ENCODE measurements at places on chromosomes 13 and 19.

DNA sequence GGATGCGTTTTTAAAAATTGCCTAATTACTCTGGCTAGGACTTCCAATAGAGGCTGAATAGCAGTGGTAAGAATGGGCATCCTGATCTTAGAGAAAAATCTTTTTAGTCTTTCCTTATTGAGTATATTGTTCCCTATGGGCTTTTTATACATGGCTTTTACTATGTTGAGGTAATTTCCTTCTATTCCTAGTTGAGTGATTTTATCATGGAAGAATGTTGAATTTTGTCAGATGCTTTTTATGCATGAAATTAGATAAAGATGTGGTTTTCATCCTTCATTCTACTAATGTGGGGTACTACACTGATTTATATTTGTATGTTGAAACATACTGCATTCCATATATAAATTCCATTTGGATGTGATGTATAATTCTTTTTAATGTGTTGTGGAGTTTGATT is 2673.8 kb downstream of the PCDH9 start:
- no peak for DNase-seq

DNA sequence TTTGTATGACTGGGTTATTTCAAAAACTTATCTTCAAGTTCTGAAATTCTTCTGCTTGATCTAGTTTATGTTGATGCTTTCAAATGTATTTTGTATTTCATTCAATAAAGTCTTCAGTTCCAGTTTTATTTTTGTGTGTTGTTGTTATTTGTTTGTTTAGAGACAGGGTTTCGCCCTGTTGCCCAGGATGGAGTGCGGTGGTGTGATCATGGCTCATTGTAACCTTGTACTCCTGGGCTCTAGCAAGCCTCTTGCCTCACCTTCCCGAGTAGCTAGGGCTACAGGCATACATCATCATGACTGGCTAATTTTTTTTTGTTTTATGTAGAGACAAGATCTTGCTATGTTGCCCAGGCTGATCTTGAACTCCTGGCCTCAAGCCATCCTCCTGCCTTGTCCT is 40.3 kb upstream of the ARHGEF7 start:
- no peak for DNase-seq

- DNase-seq, result no peak
Measured at GRCh38 chr19:43318203-43318602, 35.3 kb upstream of the CD177 start.

DNA sequence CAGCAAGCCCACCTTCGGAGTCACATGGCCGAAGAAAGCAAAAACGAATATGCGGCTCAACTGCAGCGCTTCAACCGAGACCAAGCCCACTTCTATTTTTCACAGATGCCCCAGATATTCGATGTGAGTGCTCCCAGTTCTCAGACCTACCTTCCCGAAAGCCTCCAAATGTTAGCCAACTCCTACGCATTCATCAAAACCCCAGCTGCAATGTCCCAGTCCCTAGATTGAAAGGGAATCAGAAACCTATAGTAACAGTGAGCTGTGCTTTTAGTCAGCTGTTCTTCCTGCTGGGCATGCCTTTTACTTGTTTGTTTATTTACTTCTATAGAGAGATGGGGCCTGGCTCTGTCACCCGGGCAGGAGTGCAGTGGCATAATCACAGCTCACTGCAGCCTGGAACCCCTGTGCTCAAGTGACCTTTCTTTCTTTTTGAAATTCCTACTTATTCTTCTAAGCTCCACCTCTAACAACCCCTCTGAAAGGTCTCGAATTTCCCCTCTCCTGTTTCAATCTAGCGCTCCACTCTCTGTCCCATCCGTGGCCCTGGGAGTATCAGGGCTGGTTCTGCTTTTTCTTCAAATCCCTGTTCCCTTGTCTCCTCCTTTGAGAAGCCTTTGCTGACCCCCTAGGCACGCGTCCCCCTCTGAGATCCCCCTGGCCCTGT is 4.4 kb downstream of the TRIP10 start:
- DNase-seq, result no peak

DNA sequence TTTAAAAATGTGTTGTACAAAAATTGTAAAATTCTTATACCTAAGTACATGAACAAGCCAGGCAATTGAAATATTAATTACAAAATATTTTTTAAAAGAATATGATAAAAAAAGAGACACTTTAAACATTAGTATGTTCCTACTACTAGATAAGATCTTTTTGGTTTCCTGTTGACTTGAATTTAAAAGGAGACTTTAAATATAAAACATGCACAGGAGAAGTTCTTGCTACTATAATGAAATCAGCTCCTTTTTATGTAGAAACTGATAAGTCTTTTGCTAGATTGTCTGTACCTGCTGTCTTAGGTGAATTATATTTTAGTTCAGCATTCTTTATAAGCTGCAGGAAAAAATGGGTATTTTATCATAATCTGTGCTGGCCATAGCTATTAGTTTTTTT is 140.2 kb downstream of the TNFSF13B start:
- no peak for DNase-seq

DNA sequence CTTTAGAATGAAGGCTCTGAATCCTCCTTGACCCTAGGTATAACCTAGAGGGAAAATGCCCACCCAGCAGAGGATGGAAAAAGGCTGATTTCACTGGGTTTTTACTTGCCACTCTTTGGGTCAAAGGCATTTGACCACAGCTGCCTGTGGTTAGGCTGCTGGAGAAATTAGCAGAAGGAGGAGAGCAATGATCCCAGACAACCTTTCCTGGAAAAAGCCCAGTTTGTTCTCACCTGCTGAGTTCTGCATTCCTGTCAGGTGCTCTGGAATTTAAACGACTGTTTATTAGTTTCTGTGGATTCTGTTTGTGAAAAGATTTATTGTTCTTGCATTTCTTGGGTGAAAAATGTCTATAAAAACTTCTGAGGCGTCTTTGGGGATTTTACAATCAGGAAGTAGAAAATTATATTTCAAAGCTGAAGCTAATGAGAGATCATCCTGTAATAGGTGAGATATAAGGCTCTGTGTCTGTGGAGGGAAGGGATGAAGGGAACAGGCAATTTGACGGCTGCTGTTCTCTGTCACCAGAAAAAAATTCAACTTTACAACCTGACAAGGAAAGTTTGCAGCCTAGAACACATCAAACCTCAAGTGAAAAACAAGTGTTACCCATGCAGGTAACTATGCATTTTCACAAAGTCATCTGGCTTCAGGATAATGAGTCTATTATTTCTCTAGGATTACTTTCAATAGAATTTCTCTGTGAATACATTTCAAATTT is 519.7 kb downstream of the DIAPH3 start:
- DNase-seq, result no peak

- DNase-seq, result no peak
Measured at GRCh38 chr19:4619668-4620294, 19.5 kb upstream of the TNFAIP8L1 start.

- no peak for DNase-seq
Measured at GRCh38 chr19:49333811-49334288, 1.4 kb upstream of the CD37 start.

GRCh38 chr19:13989487-13989886 is 16.6 kb downstream of the RFX1 start:
- DNase-seq, result no peak

GRCh38 chr19:31177246-31177645 is 172.0 kb downstream of the TSHZ3 start:
- no peak for DNase-seq

GRCh38 chr13:76687467-76687866 is 198.7 kb downstream of the KCTD12 start:
- DNase-seq, result no peak

DNA sequence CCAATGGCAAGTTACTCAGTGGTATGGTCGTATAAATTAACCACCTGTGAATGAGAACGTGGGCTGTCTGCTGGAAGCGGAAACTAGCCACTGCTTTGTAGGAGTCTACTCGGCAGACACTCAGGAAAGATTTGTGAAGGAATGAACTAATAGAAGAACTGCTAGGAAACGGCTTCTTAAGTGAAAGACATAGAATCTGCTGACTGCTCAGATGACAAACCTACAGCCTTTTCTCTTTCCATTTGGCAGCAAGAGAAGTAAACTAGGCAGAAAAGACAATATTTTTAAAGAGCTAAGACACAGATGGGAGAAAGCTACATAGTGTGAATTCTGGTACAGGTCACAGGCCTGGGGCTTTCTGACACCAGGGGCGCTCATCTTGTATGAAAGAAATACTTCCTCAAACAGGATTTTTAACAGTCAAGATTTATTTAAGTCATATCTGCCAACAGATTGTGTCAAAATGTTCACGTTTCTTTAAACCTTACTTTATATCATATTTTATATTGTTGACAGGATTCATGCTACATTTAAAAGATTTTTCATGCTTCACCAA is 78.4 kb downstream of the MIPEP start:
- no peak for DNase-seq

GRCh38 chr13:110501188-110501587 is 60.3 kb downstream of the RAB20 start:
- no peak for DNase-seq

- DNase-seq, result no peak
Measured at GRCh38 chr19:6196361-6196760, 60.9 kb downstream of the ACSBG2 start.

DNA sequence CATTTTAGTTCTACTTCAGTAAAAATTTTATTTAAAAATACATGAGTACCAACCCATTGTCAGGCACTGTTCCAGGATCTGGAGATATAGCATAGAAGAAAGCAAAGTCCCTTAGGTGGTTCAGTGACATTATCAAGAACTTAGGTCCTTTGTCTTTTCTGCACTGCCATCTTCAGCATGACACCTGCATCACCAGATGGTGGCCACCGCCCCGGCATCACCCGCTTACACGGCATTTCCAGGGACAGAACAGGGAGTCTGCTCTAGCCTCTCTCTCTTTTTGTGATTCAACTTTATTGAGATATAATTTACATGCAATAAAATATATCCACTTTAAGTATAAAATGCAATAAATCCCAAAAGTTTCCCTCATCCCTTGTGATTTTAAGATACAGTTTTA is 23.5 kb downstream of the DYRK1B start:
- no peak for DNase-seq

DNA sequence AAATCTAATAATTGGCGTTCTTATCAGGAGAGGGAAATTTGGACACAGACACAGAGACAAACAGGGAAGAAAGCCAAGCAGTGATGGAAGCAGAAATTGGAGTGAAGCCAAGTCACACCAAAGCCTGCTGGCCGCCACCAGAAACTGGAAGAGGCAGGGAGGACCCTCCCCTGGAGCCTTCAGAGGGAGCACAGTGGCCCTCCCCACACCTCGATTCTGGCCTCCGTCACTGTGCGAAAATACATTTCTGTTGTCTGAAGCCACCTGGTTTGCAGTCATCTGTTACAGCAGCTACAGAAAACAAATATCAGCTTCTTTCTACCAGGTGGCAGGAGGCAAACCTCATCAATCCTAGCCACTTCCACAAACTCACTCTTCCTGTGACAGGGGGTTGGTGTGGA is 8.3 kb upstream of the TLE6 start:
- no peak for DNase-seq

DNA sequence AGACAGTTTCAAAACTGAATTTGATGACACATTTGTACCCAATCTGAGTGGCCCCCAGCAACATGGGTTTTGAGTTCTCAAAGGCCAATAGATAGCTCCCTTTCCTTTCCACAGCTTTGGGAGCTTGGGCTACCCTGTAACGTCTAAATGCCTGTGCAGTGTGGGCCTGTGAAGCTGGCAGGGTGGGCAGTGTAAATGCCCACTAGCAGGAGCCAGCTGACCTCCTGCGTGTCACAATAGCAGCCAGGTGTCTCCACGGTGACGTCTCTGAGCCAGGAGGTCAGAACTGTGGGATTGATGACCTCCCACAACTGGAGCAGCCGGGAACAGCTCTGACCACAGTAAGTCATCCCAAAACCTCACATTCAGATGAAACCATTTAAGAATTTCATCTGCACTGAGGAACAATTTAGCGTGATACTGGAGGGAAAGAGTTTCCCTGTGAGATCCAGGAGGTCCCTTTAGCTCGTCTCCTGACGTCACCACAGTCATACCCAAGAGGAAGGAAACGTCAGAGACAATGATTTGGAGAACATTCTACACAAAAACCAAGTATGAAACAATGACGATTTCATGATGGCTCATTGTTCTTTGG is at the start of gene IPO5:
TSS of gene IPO5 (plus strand) at position 300 of the 595 bp plus-strand sequence. CDS start 23,022 bp downstream, outside the sequence.
- DNase-seq, result no peak

DNA sequence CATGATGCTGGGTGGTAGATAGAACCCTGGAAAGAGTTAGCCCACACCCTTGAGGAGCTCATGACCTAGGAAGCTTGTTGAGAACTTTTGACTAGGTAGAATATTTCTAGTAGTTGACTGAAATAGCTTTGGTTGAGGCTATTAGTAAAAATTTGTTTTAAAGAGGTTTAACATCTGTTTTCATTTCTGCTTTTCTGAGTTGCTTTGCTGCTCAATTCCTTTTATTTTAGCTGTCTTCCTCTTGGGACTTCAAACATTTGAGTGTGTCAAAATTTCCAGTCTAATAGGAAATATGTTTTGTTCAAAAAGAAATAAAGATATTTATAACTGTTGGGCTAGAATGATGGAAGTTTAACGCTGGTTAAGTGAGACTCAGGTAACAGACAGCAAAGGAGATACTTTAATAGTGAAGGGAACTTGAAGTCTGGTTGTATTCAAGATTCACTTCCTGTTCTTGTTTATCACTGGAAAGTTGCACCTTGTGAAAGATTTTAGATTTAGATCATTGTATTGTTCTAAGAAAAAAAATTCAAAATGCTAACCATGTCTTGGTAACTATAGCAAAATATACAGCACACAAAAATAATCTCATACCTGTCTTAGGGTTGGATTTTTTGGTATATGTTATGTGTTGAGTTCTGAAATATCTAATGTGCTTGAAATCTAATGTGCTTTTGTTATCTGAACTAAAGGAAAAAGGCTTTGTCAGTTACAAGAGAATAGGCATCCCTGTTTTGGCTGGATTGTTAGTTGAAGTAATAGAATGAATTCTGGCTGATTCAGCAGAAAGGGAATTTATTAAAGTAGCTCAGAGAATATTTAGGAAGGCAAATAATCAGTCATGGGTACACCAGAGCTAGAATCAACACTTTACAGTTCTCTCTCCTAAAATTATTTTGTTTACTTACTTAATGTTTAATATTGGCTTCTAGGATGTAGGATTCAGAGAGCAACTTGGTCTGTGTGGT is 24.4 kb upstream of the GPR18 start:
- DNase-seq, result no peak

GRCh38 chr13:95174517-95174916 is 126.7 kb downstream of the ABCC4 start:
- no peak for DNase-seq

- no peak for DNase-seq
Measured at GRCh38 chr19:31125071-31125470, 224.2 kb downstream of the TSHZ3 start.

DNA sequence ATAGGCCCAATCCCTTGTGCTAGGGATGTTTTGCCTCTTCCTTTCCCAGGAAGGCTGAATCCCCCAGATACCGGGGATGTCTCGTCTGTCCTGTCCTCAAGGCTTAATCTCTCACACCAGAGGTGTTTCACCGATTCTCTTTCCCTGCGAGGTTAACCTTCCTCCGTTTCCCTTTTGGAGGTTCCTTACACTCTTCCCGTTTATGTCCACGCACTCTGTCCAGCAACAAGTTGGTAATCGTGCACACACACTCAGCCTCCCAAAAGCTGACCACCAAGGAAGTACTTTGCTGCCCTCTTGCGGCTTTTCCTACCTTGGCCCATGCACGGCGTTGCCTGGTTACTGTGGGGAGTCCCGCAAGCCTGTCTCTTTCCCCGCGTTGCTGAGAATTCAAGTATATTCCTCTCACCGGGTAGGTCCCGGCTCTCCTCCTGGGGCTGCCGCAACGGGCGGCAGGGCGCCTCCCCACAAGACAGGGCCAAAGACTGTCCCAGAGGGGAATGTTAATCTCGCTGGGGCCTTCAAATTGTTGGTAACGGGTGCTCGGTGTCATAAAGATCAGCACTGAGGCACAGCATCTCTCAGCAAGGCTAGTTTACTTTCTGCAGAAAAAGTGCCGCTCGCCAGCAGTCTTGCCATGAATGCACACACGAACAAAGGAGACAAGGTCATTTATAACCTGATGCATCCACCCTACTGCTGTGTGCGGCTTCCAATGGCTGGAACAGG is 36.7 kb upstream of the CD177 start:
- no peak for DNase-seq
